ENCODE measurements at places on chromosomes 3 and 15.

GRCh38 chr3:97264180-97264579 lies 449.8 kb downstream of the EPHA6 start:
- no peak for DNase-seq

DNA sequence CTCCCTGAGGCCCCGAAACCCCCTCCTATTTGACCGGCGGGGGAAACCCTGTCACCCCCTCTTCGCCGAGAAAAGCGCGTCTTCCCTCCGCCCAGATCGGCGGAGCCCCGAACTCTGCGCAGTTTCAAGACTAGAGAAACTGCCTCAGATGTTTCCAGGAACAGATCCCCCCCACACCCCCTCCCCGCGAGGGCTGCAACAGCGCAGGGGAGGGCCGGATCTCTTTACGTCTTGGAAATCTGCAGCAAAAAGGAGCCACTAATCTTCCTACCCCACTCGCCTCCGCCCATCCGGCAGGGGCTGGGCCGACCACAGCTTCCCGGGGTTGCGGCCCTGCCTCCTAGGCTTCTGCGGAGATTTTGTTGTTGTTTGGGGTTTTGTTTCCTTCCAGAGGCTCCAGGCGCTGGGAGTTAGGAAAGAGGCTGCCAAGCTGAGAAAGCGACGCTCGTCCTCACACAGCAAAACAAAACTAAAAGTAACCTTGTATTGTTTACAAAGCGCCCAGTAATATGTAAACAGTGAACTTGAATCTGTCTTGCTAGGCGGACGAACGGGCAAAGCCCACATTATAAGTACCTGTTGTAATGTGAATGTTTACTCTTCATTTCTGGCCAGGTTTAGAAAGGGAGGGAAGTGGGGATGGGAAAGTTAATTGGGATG lies 2.2 kb downstream of the FOXB1 start:
- no peak for DNase-seq

- DNase-seq, result no peak
Observed at GRCh38 chr3:131804565-131805133, 230.2 kb downstream of the CPNE4 start.

- DNase-seq, result no peak
Observed at GRCh38 chr3:100968932-100969906, 24.0 kb downstream of the ABI3BP start.

- no peak for DNase-seq
Observed at GRCh38 chr15:96914081-96914480, 583.6 kb downstream of the NR2F2 start.

DNA sequence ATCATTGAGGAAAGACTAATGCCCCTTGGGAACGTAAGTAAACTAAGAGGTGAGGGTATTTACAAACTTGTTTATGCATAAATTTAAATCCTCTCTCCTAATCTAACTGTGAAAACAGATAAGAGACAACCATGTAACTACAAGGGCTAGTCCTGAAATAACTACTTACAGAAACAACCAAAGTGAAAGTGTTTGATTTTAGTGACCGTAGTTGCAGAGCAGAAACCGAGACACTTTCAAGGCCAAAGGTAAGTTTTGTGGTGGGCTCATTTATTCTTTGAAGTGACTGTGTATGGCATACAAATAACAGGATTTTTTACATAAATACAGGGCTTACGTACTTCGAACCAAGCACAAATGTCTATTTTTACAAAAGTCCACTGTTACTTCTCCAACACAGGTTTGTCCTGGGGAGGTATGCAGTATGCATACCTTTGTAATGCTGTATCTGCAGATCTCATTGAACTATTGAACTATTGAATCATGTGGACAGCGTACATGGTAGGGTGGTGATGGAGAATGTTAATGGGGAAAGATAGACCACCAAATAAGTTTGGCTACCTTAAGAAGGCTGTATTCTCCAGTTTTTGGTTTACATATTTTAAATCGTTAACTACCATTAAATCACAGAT lies 99.6 kb upstream of the RBMS3 start:
- no peak for DNase-seq

GRCh38 chr15:80526556-80527340 lies 122.6 kb downstream of the ARNT2 start:
- DNase-seq, result no peak

DNA sequence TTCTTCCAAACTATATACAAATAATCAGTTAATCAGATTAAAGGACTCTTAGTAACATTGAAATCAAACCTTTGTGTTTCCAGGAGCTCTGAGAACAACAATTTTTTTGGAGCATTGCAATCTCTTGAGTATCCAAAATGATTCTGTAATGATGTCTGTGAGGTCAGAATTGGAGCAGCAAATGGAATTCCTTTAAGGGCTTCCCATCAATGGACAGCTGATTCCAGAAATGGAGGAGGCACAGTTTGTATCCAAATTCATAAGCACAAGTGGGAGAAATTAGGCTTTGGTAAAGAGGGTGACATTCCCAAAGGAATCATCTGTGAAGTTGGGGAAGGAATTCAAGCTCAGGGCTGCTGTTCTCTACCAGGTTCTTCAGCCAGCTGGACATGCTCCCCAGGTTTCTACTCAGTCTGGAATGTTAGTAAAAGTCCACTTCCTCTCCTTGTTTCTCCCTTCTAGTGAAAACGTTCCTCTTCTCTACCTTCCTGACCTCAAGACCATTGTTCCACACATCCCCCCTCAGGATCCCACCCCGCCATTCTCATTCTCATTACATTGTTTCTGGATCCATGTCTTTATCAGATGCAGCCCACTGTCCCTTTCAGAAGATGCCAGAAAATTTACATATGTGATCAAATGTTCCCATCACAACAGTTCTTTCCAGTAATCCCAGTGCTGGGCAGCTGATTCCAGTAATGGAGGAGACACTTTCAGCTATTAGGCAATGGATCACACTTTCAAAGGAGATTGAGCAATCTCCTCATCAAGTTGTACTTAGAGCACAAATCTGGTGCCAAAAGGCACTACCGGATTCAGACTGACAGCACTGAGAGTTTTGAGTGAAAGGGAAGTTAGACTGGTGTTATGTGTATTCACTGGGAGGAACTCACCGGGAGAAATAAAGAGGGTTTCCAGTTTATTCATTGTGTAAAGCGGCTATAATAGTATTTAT lies 391.3 kb upstream of the TPRG1 start:
- no peak for DNase-seq
